ENCODE measurements at places on chromosomes 12 and 14. TPM values are rescaled to one million over a fixed set of nuclear protein-coding genes. Genes with fewer than 3 reads are reported as not detected.

Gene C12orf54
- total RNA-seq: not detected

- no peak for DNase-seq
Observed at GRCh38 chr12:116247377-116247776, 30.1 kb downstream of the MED13L start.

- DNase-seq: no peak
Observed at GRCh38 chr14:69708586-69709560, 58.1 kb upstream of the SRSF5 start.

GRCh38 chr14:38762426-38762825 lies 340.6 kb downstream of the SEC23A start:
- DNase-seq: no peak

- DNase-seq: no peak
Observed at GRCh38 chr12:16175840-16176239, 101.6 kb downstream of the SLC15A5 start.

Gene CRACR2A
- 7.3 TPM for total RNA-seq

DNA sequence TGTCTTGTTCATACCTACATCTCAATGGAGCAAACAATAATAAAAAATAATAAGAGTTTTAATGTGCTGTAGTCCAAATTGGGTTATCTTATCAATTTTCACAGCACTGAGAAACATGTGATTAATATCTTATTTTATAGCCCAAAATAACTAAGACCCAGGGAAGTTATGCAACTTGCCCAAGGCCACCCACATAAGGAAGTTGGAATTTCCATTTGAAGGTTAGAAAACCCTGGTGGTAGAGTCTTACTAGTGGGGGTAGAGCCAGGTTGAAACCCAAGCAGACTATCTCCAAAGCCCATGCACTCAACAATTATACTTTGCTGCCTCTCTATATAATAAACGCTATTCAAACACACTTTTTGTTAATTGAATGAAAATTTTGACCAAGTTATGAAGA lies 270.0 kb upstream of the CAND1 start:
- no peak for DNase-seq

DNA sequence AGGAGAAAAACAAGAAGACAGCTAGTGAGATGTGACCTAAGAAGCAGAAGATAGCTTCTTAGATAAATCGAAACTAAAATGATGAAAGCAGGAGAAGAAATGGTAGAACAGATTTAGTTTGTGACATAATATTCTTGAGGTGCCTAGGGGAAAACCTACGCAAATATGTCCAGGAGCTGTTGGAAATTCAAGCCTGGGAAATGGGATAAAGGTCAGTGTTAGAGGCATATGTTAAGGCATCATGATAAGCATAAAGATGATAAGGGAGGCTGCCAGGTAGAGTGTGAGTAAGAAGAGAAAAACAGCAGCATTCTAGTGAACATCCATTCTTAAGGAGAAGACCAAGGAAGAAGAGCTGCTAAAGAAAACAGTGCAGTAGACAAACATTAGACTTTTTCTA lies 109.6 kb upstream of the LGR5 start:
- DNase-seq: no peak

Gene TSPAN9
- 0.97 TPM for total RNA-seq

Gene TM7SF3
- total RNA-seq: 62.5 TPM

GRCh38 chr12:89648211-89648930 lies 60.3 kb downstream of the ATP2B1 start:
- DNase-seq: no peak

Gene SLC16A7
- 41.8 TPM for total RNA-seq

DNA sequence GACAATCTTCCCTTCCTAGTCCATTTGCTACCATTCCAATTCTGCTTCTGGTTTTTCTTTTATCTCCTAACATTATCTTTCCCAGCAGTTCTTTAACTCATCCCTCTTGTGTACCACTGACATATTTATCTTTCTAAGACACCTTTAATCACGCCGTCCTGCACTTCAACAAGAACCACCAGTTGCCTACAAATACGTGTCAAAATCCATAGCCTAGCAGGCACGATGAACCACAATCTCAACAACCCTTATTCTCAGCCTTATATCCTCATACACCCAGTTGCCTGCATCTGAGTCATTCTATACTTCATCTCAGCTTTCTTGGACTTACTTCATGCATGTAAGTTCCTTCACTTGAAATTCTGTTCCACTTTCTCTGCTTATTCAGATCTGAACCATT lies 16.4 kb upstream of the ST8SIA1 start:
- no peak for DNase-seq

GRCh38 chr12:89796798-89797382 lies 88.3 kb upstream of the ATP2B1 start:
- no peak for DNase-seq

- DNase-seq: no peak
Observed at GRCh38 chr12:19904819-19905218, 463.5 kb upstream of the PDE3A start.

Gene CBLN3
- 6.5 TPM for total RNA-seq

DNA sequence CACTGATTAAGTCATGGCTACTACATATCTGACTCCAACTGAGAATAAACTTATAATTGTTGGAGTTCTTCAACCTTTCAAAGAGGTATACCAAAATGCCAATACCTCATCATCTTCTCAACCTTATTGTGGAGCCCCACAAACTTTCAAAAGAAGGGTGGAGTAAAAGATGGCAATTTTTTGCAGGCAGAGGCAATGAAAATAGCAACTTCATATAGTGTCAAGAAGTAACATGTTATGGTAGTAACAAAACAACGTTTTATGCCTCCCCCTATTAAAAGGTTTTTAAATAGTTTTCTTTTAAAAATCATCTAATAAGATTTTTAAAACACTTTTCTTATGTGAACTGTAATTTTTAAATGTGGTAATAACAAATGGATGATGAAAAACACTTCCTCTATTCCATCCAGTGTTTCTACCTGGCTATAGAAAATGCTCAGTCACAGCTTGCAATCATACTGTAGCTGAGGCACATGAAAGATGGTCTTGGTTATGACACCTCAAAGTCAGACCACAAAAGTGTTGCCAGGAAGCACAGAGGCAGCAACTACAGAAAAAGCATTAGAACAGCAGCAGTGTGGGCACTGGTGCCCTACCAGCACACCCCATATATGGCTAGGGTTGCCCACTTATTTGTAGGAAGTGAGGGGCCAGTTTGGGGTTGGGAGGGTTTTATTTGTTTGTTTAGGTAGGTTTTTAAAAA lies 7.0 kb downstream of the PPP1R12A start:
- DNase-seq: no peak

DNA sequence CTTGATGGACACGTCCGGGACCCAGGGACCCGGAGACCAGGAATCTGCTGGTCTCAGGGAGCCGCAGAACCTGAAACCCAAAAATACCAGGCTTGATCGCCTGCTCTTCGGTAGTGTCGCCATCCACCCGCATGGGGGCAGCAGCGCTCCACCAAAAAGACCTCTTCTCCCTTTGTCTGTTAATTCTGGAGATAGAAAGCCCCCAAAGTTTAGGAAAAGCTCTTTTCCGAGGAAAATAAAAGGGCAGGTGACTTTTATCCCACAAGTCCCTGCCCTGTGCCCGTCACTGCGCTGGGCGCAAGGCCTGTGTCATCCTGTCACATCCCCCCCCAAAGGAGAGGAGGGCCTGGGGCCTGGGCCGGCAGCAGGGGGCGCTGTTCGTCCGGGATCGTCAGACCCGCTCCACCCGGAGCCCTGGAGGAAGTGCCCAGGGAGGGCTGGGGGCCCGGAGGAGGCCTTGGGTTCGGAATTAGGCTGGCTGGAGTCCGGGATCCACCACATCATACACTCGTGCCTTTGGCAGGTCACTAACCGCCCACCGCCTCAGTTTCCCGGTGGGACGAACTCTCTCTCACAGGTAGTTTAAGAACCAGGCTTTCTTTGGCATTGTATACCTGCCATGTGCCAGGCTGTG lies 31.9 kb downstream of the DAD1 start:
- peak; percentile 93 for DNase-seq
